ENCODE measurements at places on chromosomes 12 and 14.

DNA sequence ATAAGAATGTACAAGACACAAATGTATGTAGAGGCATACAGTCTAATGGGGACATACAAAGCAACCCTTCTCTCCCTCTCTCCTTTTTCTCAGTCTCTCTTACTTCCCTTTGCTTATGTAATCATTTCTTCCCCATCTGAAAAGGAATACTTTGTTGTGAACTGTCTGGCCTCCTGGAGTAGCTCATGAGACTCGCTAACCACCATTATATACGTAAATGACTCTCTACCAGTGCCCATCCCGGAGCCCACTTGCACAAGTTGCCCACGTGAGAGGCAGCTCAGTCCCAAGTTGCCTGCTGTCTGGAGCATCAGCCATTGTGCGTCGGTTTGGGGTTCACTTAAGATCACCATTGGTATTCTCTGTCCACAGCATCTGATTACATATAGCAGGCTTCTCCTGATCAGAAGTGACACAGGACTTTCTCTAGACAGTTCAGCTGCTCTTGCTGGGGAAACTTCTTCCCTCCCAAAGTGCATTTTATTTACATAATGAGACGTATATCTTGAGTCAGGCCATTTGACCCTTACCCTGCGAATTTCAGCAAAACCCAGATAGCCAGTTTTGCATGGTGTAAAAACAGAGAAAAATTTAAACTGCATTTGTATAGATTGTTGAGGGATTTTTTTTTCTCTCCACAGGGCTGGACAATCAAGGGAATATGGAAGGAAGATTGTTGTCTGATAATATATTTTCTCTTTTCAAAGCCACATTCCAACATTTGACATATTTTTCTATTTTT is 220.7 kb upstream of the EGLN3 start:
- no peak for DNase-seq

DNA sequence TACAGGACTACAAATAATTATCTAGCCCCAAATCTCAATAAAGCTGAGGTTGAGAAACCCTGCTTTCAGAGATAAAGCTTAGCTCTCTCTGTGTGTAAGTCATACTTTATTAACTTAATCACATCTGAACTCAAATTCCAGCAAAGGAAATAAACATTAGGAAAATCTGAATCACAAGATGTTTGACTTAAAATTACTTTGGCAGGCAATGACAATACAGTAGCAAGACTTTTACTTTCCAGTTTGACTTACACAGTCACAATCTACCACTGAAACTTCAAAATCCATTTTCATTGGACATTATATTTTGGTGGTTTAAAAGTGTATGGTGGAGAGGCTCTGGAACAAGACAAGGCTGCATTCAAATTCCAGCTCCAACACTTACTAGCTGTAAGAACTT is 11.4 kb downstream of the TMEM116 start:
- DNase-seq, result no peak

DNA sequence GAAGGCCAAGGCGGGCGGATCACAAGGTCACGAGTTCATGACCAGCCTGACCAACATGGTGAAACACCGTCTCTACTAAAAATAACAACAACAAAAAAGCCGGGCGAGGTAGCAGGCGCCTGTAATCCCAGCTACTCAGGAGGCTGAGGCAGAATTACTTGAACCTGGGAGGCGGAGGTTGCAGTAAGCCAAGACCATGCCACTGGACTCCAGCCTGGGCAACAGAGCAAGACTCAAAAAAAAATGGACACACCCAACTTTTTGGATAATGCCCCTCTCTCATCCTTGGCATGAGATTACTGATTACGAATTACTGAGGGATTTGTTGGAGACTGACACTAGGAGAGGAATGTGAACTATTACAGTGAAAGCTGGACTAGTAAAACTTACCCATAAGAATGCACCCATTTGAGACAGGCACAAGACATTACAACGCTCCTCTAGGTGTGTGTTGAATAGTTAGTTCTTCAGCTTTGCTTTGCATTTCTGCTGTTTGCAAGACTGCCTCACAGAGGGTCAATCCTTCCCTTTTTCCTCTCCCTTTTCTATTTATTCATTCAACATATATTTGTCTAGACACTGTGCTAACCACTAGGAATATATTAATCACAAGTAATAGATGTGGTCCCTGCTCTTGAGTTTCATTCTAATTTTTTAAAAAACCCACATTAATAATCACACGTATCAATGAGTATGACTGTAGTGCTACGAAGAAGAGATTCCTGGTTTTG is 46.0 kb upstream of the OR5AU1 start:
- no peak for DNase-seq

DNA sequence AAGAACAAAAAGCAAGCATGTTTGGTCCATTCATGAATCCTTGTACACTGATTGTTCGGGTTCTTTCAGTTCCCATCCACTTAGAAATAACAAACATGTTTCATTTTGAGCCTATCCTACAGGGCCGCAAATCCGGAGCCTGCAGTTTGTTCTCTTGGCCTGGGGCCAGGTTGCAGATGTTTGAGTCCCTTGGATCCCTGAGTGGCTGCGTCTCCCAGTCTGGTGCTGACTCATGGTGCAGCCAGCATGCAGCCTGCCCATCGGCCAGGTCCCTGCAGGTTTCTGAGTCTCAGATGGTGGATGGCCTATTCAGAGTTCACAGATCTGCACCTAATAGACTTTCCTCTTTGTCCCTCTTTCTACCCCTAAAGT is 1.9 kb upstream of the DYNC1H1 start:
- no peak for DNase-seq

DNA sequence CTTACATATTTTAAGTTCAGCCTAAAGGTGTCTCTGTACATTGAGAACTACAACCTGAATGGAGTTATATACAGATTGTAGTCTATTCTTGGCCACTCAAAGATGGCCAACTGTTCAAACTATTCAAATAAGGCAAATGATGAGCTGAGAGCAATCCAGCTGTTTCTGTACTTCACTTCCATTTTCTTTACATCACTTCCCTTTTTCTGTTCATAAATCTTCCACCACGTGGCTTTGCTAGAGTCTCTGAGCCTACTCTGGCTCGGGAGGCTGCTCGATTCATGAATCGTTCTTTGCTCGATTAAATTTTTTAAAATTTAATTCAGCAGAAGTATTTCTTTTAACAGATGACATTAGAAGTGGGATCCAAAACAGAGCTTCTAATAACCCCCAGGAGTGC is 879.7 kb downstream of the GALC start:
- DNase-seq, result no peak

GRCh38 chr12:20863056-20863455 is 52.6 kb downstream of the SLCO1B3 start:
- no peak for DNase-seq

GRCh38 chr14:52072266-52072780 is 3.5 kb upstream of the NID2 start:
- no peak for DNase-seq

- DNase-seq, result no peak
Measured at GRCh38 chr12:126668538-126668937, 1598.4 kb upstream of the TMEM132C start.

DNA sequence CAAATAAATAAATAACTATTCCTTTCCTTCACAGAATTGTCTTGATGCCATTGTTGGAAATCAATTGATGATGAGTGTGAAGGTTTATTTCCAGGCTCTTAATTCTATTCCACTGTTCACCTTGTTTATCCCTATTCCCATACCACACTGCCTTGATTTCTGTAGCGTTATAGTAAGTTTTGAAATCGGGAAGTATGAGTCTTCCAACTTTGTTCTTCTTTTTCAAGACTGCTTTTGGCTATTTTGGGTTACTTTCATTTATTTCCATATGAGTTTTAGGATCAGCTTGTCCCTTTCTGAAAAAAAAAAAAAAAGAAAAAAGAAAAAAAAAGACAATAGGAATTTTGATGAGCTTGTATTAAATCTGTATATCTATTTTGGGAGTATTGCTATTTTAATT is 9.3 kb upstream of the CDK2AP1 start:
- DNase-seq, result no peak

DNA sequence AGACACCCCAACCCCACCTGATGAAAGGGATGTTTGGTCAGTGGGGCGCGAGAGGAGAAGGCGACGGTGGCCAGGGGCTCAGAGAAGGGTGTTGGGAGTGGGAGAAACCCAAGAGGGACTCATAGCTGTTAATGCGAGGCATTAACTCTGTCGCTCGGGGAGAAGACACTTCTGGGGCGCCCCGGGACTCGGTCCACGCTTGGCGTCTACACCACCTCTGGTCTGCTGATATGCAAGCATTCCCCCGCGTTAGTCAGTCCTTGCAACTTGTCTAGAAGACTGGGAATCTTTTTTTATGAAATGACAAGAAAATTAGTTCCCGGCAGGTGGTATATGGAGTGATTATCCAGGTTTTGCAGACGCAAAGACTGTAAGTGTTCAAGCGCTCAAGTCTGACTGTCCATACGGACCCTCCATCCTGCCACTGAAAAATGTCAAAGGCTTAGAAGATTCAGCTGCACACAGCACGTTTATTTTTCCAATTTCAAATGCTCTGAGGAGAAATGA is 360 bp upstream of the SLC35F4 start:
- no peak for DNase-seq

DNA sequence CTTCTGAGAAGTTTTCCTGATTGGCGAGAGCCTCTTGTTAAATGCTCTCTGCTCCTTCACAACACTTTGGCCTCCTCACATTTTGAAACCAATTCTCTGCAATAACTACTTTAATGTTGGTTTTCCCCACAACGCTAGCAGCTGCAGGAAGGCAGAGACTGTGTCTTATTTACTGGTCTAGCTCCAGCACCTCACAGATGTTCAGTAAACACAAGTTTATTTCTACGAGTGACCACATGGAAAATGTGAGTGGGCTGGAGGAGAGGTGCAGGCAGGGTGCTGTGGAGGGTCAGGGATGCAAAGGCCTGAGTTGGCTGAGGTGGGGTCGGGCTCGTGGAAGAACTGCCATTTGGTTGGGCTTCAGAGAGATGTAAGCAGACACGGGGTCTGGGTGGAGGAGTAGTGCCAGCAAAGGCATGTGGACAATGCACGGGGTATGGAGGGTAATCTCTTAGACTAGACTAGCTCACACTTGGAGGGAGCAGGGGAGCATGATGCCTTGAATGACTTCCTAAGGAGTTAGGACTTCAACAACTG is 117.4 kb upstream of the RTL1 start:
- DNase-seq, result no peak

GRCh38 chr12:39467432-39467870 is 24.5 kb upstream of the KIF21A start:
- DNase-seq, result no peak

GRCh38 chr14:38286452-38286851 is 30.6 kb upstream of the CLEC14A start:
- DNase-seq, result no peak

GRCh38 chr14:43896044-43896443 is 611.0 kb downstream of the FSCB start:
- no peak for DNase-seq

DNA sequence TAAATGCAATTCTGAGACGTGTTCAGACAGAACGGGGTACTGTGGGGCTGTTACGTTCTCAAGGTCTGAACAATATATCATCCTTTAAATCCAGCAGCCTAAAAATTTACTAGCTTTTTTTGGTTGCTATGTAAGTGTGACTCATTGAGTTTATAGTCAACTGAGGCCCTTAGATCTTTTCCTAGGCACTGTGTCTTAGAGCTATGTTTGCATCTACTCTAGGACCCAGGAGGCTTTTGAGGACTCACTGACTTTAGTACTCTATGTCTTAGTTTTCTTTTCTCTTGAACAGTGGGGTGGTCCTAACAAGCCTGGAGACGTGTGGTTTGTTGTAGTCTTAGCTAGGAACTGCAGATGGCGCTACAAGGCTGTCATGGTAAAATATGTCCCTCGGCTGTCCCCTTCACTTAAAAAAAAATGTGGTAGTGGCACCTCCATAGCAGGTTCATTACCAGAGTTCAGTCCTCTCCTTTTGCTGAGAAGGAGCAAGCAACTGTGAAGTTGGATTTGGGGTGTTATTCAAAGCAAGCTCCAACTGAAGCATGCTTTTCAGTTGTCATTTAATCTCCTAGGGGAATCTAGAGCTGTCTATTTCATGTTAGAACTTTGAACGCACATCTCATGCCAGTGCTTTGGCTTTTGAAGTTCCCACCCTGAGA is 8.7 kb upstream of the SPATS2 start:
- DNase-seq, result peak; percentile 73
